Omental fat pad (tissue), 4 donors: ENCODE measurements at places on chromosomes 5 and 9. TPM values are rescaled to one million over a fixed set of nuclear protein-coding genes. Genes with fewer than 3 reads are reported as not detected.

- no peak for DNase-seq
Observed at GRCh38 chr5:43833961-43834360, 231.0 kb downstream of the NNT start.

- no peak for DNase-seq
Observed at GRCh38 chr5:161299053-161299452, 247.5 kb downstream of the GABRB2 start.

Gene TXNDC8
- total RNA-seq = not detected

Gene SYNPO
- 12.2 TPM for total RNA-seq

- no peak for DNase-seq
Observed at GRCh38 chr9:33106372-33106771, 29.9 kb upstream of the SMU1 start.

GRCh38 chr9:87891754-87892153 is 9.1 kb downstream of the SPATA31E1 start:
- no peak for DNase-seq

- DNase-seq = no peak
Observed at GRCh38 chr9:110214090-110214489, 6.1 kb upstream of the C9orf152 start.

- DNase-seq = no peak
Observed at GRCh38 chr5:180673371-180674089, 24.1 kb upstream of the FLT4 start.

Gene ST8SIA4
- 23.5 TPM for total RNA-seq
